ENCODE measurements at places on chromosomes 4 and X.

GRCh38 chrX:629230-630006, 1.2 kb upstream of the SHOX start:
- DNase-seq: no peak

DNA sequence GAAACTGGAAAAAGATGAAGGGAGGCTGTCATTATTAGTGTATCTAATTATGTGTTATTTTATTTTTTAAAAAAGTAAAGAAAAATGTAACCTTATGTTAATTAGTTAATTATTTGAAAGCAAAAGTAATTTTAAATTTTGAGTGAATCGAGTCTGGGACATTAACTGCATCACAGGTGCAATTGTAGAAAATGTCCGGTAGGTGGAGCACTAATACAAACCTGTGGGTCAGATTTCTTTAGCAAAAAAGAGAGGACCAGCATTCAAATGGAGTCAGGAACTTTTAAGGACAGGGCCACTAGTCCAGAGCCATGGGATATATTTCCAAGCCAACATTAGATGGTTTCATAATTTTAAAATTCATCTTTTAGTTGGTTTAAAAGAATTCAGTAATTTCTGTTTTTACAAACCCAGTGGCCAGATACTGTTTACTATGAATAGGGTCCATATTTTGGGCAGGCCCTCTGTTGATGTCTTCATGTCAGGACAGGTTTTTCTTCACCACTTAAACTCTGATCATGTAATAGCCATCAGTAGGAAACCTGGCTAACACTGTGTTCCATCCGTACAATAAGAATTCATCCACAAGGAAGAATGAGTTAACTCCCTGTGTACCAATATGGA, 27.2 kb downstream of the BST1 start:
- DNase-seq: no peak

- no peak for DNase-seq
Measured at GRCh38 chr4:182062936-182063335, 180.3 kb upstream of the TENM3 start.

DNA sequence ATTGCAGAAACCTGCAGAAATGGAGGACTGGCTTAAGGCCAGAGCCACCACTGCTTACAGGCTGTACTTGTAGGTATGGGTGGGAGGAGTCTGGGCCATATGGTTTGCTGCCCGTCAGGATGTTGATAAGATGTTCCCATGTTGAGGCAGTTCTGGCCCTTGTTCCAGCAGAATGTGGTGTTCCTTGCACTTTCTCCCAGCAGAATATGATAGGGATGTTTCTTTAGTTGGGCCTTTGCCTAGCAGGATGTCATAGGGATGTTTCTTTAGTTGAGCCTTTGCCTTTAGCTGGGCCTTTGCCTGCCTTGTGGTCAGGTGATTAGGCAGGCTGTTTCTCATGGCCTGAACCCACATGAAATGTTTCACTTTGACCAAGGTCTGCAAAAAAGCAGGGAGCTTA, 139.1 kb upstream of the PAQR3 start:
- DNase-seq: no peak

GRCh38 chrX:47629419-47630200, at the start of gene CFP:
Gene CFP (minus strand): TSS chrX:47629930. CDS start chrX:47629844, 86 bp downstream.
- no peak for DNase-seq

- DNase-seq: no peak
Measured at GRCh38 chr4:109079731-109080130, 222.7 kb downstream of the COL25A1 start.

DNA sequence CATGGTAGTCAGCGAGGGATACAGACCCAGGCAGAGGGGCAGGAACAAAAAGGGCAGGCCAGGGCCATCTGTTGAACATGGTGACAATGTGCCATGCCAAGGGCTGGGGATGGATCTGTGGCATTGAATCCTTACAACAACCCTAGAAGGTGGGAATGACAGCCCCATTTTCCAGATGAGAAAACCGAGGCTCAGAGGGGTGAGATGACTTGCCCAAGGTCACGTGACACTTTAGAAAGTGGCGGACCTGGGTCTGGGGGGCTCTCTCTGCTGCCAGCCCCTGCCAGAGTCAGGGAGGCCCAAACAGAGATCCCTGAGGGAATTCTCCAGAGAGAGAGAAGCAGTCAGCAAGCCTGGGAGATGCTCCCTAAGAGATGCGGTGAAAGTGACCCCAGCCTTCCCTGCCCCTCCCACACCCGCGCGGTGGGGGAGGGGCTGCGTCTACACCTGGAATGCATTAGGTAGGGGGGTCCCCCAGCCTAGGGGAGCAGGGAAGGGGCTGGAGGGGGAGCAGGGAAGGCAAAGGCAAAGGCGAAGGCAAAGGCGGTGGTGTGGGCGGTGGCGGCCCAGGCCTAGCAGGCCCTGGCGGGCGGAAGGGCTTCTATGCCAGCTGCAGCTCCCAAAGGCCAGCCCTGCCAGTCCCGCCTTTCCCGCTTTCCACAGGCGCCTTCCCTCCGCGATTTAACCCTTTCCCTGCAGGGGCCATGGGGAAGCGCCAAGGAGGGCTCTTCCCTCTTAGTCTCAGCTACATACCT, 13.0 kb downstream of the FGD1 start:
- no peak for DNase-seq

- no peak for DNase-seq
Measured at GRCh38 chr4:47855350-47855749, 17.5 kb upstream of the CORIN start.

DNA sequence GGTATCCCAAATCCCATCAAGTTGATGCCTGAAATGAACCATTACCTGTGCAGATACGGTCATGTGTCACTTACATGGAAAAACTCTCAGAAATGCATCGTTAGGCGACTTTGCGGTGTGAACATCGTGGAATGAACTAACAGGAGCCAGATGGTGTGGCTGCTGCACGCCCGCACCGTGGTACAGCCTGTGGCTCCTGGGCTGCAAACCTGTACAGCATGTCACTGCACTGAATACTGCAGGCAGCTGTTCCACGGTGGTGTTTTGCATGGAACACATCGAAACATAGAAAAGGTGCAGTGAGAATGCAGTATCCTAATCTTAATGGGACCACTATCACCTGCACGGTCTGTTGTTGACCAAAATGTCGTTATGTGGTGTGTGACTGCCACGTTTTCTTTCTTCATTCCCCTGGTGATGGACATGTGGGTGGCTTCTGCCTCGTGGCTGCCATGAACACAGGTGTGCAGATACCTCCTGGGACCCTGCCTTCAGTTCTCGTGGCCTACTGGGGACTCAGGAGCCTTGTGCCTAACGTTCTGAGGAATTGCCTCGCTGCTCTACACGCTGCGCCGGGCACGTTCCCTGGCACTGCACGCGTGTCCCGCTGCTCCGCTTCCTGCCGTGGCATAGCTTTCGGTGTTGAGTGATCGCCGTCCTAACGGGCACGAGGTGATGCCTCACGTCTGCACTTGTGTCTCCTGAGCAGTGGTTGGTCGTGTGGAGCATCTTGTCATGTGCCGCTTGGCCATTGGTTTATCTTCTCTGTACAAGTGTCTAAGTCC, 18.5 kb downstream of the MAEA start:
- no peak for DNase-seq

GRCh38 chr4:149574971-149575370, 240.7 kb downstream of the IQCM start:
- DNase-seq: no peak

- no peak for DNase-seq
Measured at GRCh38 chr4:55132775-55133174, 7.4 kb upstream of the KDR start.

DNA sequence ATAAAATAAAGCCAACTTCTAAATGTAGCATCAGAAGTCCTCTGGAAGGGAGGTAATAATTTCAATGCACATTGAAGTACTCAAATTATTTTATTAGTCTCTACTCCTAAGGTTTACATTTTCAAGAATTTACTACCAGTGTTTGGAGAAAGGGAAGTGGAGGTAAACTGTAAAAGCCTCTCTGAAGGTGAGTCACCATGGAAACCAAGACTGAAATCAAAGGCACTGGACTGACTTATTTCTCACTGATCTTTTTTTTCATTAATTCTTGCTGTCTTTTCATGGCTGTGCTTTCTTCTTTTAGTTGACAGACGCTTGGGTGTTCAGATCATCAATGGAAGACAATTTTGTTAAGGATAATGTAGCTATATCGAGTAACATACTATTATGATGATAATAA, 9.7 kb downstream of the SLC39A8 start:
- no peak for DNase-seq

GRCh38 chr4:10456260-10456594, 999 bp downstream of the ZNF518B start:
- no peak for DNase-seq

- no peak for DNase-seq
Measured at GRCh38 chr4:182286035-182286434, 42.8 kb downstream of the TENM3 start.

DNA sequence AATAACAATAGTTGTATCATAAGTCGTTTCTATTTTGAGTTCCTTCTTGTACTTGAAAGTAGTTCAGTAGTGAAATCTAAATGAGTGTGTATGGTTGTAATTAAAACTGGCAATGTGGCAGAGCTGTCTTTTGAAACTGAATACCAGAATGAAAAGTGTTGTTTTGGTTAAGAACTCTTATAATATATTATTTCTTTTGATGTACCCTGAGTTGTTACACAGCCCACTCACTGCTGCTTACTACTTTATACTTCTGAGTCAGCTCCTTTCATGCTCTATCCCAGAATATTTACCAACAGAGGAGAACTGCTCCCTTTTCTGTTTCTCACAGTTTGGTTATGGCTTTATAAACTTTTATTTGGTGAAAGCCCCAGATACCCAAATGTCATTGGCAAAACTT, 28.8 kb downstream of the FAM199X start:
- DNase-seq: no peak

- DNase-seq: no peak
Measured at GRCh38 chr4:14177987-14178386, 550.5 kb upstream of the BOD1L1 start.

DNA sequence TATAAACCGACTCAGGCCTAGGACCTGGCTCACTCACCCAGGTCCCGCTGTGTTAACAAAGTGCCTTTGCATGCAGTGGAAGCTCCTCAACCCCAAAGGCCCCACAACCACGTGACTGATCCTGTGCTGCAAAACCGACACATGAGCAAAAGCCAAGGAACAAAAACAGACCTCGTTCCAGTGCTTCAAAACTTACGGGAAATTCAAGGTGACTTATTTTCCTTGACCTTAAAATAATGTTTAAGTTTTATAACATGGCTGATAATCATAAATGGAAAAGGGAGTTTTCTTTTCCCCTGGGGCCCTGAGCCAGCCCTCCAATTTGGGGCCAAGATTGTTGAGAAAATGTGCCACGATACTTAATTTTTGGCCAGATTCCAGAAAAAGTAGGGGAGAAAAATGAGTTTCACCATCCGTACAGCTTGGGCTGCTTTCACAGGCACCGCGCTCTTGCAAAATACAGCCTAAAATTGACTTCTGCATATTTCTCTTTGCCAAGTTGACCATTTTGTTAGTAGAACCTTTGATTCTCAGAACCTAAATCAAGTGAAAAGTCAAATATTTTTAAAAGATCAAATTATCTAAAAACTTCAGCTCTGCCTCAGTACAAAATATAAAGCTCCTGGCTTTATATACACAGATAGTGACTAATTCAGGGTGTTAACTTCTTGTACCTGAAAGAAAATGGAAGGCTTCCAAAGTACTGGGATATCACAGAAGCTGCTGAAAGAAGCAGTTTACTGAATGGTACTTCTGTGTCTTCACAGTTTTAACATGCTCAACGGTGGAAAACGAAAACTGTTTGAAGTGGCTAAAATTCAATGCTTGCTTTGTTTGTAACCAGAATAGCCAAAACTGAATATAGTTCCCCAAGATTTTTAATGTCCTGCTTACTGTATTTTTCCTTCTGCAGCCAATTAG, 93.8 kb downstream of the APBB2 start:
- no peak for DNase-seq

DNA sequence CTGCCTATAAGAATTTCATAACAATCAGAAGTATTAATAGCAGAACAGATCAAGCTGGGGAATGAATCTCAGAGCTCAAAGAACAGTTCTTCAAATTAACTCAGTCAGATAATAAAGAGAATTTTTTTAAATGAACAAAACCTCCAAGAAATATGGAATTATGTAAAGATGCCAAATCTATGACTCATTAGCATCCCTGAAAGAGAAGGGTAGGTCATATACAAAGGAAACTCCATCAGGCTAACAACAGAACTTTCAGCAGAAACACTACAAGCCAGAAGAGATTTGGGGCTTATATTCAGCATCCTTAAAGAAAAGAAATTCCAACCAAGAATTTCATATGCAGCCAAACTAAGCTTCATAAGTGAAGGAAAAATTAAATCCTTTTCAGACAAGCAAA, 28.6 kb downstream of the CBR4 start:
- DNase-seq: no peak

GRCh38 chrX:73766431-73766795, 203.4 kb downstream of the CHIC1 start:
- DNase-seq: no peak
